Fibroblast of lung (primary cell): ENCODE measurements at places on chromosomes 2 and 18.
A peak's percentile ranks its signal among the peaks of the same experiment; 100 is the strongest.

DNA sequence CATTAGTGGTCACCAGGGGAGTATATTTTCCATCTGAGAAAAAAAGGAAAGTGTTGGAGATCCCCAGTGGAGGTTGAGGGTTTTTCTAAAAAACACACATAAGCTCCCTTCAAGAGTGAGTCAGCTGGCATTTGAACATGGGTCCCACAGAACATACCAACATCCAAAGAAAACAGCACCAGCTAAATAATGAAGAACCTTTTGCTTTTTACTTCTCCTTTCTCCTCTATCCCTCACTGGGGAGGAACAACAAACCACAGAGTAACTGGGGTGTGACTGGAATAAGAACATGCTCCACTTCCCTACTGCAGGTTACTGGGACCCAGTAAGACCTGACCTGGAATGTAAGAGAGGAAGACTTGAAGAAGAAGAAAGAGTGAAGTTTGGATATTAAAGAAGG is 56.5 kb upstream of the RAPH1 start:
- no peaks in the 10 kb centered on the region for H3K36me3 ChIP-seq
- peaks cover 2% of the 10 kb centered on the region for H3K4me1 ChIP-seq
- no peak overlapping the region for H3K4me3 ChIP-seq
- no peaks in the 10 kb centered on the region for H3K27me3 ChIP-seq

GRCh38 chr2:36561237-36561944 is 36.6 kb downstream of the FEZ2 start:
- peak; percentile 98 for DNase-seq
- H3K27me3 ChIP-seq = no peaks in the 10 kb centered on the region
- no peak overlapping the region for H3K4me3 ChIP-seq
- peaks cover 5% of the 10 kb centered on the region for H3K36me3 ChIP-seq

DNA sequence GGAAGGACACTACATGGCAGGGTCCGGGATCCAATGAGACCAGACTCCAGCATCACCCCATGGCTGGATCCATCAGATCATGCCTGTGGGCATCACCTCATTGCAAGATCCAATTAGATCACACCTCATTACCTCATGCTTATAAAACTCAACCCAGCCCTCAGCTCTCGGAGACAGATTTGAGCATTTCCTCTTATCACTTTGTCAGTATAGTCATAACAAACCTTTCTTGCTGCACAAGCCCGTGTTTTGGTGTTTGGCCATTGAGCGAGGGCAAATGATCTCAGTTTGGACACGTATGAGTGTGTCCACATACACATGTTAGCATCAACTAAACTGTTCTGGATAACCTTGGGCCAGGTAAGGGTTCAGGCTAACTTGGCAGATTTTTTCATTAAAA is 58.8 kb downstream of the CCDC195 start:
- no peaks in the 10 kb centered on the region for H3K36me3 ChIP-seq
- H3K4me1 ChIP-seq = no peaks in the 10 kb centered on the region
- DNase-seq = no peak

DNA sequence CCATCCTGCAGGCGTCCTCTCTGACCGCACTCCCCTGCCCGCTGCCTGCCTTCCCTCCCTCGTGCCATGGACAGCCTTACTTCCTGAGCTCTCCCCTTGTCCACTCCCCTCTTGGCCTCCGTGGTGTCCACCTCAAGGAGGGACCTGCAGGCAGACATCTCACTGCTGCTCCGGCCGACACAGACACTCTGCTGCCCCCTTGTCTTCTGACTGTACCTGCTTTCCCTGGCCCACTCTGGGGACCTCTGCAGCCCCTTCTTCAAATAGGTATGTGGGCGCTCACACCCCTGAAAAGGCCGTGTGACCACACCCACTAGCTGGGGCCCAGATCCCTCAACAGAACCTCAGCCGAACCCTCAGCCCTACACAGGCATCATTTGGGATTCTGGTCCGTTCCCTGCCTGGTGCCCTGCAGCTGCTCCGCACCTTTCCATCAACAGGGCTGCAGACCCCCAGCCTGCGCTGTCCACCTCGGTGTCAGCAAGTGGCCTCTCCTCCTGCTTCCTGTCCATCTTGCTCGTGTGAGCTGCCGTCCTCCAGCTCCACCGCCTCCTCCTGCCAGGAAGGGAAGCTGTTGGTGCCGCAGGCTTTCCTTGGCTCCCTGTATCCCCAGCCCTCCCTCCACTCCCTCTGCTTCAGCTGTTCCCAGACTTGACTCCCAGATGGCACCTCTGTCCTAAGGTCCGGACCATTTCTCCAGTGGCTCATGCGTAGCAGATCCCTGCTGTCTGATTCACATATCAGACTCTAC is 94.1 kb downstream of the KLHL29 start:
- H3K27ac ChIP-seq = no peak overlapping the region
- peaks cover 5% of the 10 kb centered on the region for H3K4me1 ChIP-seq
- H3K4me3 ChIP-seq = no peak overlapping the region
- H3K36me3 ChIP-seq = no peaks in the 10 kb centered on the region
- H3K27me3 ChIP-seq = no peaks in the 10 kb centered on the region
- DNase-seq = no peak

GRCh38 chr18:63097178-63097577 is 222.4 kb downstream of the BCL2 start:
- H3K27me3 ChIP-seq = peaks cover 5% of the 10 kb centered on the region
- no peak for DNase-seq
- H3K4me3 ChIP-seq = no peak overlapping the region
- no peaks in the 10 kb centered on the region for H3K36me3 ChIP-seq
- no peak overlapping the region for H3K27ac ChIP-seq
